Fibroblast of the aortic adventitia (primary cell): ENCODE measurements at places on chromosomes 2 and 18.

- DNase-seq: no peak
Observed at GRCh38 chr2:68234405-68234804, 17.9 kb downstream of the PPP3R1 start.

DNA sequence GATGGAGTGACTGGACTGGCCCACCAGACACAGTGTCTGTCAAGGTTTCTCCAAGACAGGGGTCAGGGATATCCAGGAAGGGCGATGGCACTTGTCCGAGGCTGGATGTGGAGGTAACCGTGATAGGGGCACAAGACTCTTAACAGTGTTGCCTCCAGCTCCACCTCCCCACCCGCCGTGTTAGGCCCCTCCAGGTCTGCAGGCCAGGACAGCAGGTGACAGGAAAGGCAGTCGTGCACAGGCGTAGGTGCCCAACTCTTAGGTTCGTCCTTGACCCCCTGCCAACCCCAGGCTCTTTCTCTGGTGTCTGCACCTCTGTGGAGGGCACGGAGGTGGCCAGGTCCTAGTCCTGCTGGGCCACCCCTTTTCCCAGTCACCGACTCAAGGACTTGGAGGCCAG lies 10.1 kb downstream of the ITM2C start:
- DNase-seq: no peak

GRCh38 chr18:10131460-10132395 lies 217.9 kb downstream of the VAPA start:
- no peak for DNase-seq

GRCh38 chr18:35071819-35072247 lies 30.6 kb downstream of the MAPRE2 start:
- peak; percentile 52 for DNase-seq

GRCh38 chr2:16677875-16678274 lies 12.2 kb upstream of the CYRIA start:
- DNase-seq: no peak

GRCh38 chr2:207718521-207718920 lies 7.1 kb downstream of the CCNYL1 start:
- peak; percentile 47 for DNase-seq

GRCh38 chr2:47265751-47266231 lies 110.7 kb upstream of the STPG4 start:
- DNase-seq: no peak

GRCh38 chr2:168152902-168153530 lies 94.4 kb downstream of the STK39 start:
- DNase-seq: peak; percentile 16

DNA sequence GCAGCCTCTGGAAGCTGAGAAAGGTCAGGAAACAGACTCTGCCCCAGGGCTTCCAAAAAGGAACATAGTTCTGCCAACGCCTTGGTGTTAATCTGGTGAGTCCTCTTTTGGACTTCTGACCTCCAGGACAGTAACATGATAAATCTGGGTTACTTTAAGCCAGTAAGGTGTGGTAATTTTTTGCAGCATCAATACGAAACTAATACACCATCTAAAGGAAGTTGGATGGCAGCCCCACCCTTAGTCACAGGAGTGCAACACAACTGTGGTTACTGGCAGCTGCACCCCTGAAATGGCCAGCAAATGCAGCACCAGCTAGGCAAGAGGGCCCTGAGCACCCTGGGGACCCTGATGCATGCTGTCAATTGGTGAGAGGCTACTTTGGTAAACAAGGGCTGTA lies 25.8 kb downstream of the CREG2 start:
- no peak for DNase-seq

DNA sequence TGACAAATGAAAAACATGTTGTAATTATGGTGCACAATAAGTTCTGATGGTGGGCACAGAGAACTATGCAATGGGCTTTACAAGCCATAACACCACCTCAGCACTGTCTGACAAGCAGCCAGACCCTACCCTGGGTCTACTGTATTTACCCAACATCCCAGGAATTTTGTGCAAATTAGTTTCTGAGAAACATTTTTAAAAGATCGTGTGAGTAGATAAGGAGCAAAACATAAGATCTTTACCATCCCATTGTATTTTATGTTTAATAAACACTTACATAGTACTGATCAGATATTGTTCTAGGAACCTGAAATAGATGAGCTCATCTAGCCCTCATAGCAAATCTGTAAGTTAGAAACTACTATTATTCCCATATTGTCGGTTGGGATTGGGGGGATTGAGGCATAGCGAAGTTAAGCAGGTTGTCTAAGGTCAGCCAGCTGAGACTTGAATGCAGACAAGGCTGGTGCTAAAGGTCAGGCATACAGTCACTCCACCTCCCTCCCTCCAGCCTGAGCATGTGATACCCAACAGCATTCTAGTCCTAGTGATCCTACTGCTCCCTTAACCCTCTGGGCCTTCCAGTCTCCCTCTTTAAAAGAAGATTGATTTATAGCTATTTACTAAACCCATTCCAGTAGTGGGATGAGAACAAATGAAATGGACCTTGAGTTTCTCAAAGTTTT lies 67.4 kb upstream of the STAM2 start:
- DNase-seq: no peak

DNA sequence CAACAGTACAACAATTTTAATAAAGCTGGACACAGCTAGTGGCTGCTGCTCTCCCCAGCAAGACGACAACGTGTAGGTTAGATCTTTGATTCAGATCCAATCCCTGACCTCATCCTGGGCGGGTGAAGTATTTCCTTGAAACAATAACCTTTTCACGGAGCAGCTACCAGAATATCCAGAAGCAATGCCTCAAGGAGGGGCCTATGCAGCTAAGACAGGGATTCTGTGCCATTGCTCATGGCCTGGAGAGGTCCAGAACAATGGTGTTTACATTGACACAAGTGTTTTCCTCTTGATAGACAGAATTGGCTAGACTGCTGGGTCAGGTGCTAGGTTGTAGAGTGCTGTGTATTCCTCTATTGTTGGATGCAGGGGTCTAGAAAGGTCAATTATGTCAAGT lies 520.1 kb downstream of the BCL11A start:
- DNase-seq: no peak

- DNase-seq: peak; percentile 80
Observed at GRCh38 chr2:33166287-33166881, 219.6 kb downstream of the LTBP1 start.

DNA sequence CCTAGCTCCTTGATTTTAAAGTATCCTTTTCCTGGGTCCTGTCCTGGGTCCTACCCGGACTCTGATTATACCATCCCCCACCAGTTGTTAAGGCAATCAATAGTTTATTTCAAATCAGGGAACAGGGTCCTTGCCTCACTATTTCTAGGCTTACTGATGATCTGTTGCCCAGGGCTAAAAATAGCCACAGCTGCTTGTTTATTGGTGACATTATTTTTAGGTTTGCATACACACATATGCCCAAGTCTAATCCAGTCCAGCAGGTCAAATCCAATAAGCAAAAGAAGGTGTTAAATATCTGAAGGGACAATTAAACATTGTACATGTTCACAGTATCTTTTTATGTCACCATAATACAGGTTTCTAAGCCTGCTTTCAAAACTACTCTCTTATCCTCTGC lies 66.0 kb downstream of the RAB10 start:
- no peak for DNase-seq

DNA sequence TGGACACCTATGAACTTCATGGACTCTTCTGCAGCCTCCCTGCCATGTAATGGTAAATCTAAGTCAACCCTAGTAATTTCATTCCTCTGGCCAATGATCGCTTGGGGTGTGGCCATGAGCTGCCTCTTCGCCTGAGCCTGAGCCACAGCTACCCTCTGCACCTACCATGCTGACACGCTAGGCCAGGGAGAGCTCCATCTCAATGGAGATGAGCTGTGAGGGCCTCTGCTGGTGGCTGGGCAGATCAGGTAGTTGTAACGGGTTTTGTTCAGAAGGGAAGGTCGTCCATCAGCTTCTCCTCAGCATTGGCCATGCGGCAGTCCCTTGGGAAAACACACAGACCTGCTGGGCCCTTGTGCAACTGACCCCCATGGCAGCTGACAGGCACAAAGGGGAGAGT lies 24.4 kb downstream of the MPHOSPH10 start:
- DNase-seq: no peak

- no peak for DNase-seq
Observed at GRCh38 chr2:129757366-129757914, 222.0 kb upstream of the RAB6C start.
